ENCODE measurements at places on chromosomes 6 and 20.

- no peak for DNase-seq
These were observed 2.0 kb downstream of the FOXQ1 start for GRCh38 chr6:1313767-1314503.

GRCh38 chr6:52065621-52066020 is 21.8 kb downstream of the PKHD1 start:
- no peak for DNase-seq

DNA sequence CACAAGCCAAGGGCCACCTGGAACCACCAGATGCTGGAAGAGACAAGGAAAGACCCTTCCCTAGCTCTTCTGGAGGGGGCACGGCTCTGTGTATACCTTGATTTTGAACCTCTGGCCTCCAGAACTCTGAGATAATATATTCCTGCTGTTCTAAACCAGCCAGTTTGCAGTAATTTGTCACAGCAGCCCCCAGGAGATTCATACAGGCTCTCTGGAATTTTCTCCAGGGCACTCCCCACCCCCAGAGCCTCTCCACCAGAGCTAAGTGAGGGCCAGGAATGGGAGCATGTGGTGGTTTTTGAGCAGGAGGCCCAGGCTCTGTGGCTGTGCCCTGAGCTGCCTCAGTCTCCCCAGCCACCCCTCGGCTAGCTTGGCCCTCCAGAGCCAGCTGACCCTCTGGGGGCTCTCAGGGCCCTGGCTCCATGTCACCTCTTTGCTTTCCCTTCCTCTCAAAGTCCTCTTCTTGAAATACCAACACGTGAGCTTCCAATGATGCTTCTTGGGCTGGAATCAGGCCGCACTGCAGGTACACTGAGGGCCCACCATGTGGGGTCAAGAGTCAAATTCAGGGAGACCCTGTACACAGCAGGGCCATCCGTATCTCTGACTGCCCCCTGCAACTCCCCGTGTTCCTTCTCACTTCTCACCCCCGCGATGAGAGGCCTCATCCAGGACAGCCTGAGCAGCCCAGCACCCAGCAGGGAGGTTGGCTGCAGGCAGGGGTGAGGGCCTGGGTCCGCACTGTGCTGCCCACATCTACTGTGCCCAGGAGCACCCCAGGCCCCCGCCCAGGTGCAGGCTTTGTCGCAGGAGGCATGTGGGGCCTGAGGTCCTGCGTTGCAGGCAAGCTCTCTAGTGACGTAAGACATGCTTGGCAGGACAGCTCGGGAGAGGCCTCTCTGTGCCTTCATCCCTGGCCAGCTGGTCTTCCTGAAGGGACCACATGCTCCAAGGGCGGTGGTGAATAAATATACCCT is 155.5 kb downstream of the ANKRD60 start:
- DNase-seq = no peak

GRCh38 chr6:149201068-149201655 is 116.3 kb upstream of the TAB2 start:
- DNase-seq = no peak

GRCh38 chr6:128515550-128516513 is 4.6 kb downstream of the PTPRK start:
- DNase-seq = no peak

GRCh38 chr6:119313937-119314884 is 35.4 kb downstream of the MAN1A1 start:
- peak; percentile 70 for DNase-seq

- peak; percentile 91 for DNase-seq
These were observed at the start of gene LY86 for GRCh38 chr6:6588064-6588923. TSS of gene LY86 (plus strand) at chr6:6588720. CDS start at chr6:6588735, 15 bp downstream.

DNA sequence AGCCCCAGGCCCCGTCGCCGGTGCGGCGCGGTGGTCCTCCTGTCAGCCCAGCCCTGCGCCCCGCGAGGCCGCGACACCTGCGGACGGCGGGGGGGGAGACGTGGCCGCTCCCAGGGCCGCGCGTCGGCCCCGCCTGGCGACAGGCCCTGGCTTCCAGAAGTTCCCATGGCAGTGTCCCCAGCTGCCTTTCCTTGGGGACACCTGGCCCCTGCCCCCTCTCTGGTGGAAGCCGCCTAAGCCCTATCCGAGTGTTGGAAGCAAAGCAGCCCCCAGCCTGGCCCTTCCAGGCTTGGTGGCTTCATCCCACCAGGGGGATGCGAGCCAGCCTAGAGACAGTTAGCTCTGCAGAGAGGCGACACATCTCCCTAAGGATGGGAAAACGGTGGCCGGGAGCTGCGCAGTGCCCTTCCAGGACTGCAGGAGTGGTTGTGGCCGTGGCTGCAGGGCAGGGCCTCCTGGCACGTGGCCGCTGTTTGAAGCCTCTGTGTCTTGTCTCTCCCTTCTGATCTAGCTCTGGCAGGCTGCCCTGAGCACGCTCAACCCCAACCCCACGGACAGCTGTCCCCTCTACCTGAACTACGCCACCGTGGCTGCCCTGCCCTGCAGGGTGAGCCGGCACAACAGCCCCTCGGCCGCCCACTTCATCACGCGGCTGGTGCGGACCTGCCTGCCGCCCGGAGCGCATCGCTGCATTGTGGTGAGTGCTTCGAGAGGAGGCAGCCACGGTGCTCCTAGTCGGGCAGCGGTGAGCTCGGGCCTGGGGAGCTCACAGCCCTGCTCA is 816 bp downstream of the NPEPL1 start:
- DNase-seq = peak; percentile 3

DNA sequence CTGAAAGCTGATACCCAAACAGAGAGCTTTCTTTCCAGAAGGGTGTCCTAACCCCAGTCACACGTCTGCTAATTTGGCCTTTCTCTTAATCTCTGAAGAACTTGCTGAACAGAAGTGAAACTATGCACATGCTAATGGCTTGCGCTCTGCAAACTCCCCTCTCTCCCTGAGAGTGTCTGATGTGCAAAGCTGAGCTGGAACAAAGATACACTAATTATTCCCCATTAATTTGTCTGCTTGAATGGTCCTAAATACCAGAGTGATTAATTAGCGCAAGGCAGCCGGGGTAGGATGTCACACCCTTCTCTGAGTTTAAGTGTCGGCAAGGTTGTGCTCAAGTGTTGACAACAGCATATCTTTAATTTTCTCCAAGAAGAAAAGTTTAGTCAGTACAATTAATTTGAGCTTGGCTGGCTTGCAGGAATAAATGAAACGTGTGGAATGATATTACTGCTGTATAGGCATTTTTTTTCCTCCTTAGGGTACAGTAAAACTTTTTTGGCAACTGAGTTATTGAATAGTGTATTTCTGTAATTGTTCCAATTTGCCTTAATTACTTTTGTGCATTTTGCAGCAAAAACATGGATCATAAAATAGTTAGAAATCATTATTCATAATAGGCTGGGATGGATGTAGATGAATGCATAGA is 715.9 kb upstream of the POU3F2 start:
- no peak for DNase-seq

- no peak for DNase-seq
These were observed 294.7 kb downstream of the ZNF217 start for GRCh38 chr20:53298911-53299310.

DNA sequence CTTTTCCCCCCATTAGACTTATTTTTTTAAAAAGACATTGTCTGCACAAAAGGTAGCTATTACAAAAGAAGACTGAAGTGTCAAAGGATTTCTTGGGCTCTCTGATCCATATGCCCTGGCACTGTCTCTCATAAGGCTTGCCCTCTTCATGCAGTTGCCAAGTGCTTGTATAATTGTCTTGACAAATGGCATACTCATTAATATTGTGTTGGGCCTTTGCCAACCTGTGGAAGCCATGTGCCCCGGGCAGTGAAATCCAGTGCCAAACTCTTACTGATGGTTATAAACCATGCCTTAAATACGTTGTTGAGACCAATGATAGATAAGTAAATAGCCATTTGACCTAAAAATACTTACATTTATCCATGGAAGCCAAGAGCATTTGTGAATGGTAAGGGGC is 98.1 kb downstream of the FARS2 start:
- DNase-seq = no peak

GRCh38 chr6:148765898-148766808 is 19.3 kb downstream of the UST start:
- DNase-seq = no peak

GRCh38 chr20:39849664-39850063 is 839.4 kb downstream of the MAFB start:
- no peak for DNase-seq

GRCh38 chr6:125913864-125914351 is 42.7 kb upstream of the HINT3 start:
- DNase-seq = no peak

DNA sequence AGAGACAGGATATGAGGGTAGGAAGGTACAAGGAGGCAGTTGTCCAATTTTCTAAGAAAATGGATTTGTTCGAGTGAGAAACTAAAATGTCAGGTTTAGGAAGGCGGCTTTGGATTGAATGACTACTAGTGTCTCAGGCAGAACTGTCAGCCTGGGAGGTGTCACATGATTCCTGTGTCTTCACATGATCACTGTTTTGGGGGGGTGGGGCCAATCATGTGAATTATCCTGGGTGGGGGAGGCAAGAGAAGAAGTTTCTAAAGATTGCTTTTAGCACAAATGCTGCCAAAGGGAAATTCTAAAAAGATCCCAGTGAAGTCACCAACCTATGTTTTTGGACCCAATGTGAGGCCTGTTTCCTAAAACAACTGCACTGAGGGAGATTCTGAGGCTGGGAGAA is 2.3 kb downstream of the SIRPA start:
- peak; percentile 83 for DNase-seq

DNA sequence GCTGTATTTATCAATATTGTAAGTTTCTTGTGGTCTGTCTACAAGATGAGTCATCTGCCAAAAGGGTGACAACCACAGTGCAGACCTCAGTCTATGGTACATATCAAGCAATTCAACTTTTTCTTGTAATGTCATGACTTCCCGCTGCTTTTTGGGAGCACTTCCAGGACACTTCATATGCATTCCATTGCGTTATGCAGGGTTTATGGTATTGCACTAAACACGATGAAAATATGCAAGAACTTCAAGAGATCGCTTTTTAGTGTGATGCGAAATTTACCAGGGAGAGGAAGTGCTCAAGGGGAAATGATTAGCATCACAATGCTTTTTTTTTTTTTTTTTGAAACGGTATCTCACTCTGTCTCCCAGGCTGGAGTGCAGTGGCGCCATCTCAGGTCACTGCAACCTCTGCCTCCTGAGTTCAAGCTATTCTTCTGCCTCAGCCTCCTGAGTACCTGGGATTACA is 166.5 kb downstream of the TFAP2A start:
- DNase-seq = no peak

- no peak for DNase-seq
These were observed 94.0 kb downstream of the SGK1 start for GRCh38 chr6:134223796-134224420.
